ENCODE measurements at places on chromosomes 11 and 22. TPM values are rescaled to one million over a fixed set of nuclear protein-coding genes. Genes with fewer than 3 reads are reported as not detected.

ARSA gene
- total RNA-seq = 24.5 TPM

NRIP3 gene
- total RNA-seq = 3.8 TPM

MRGPRE gene
- not detected for total RNA-seq

NAV2 gene
- 0.27 TPM for total RNA-seq

P2RX6 gene
- total RNA-seq = 0.54 TPM
